Kidney (tissue), 22 donors: ENCODE measurements at places on chromosomes 4 and X. TPM values are rescaled to one million over a fixed set of nuclear protein-coding genes. Genes with fewer than 3 reads are reported as not detected.

Gene DYNLT3
- polyA plus RNA-seq: 40.5 TPM

Gene PNPLA4
- 45.3 TPM for polyA plus RNA-seq

Gene F11
- polyA plus RNA-seq: 15.7 TPM

Gene GLRB
- 5.2 TPM for polyA plus RNA-seq

Gene DSPP
- not detected for polyA plus RNA-seq

Gene MID1
- 5.3 TPM for polyA plus RNA-seq

Gene BMP3
- polyA plus RNA-seq: not detected
